Esophagus squamous epithelium (tissue), 5 donors: ENCODE measurements at places on chromosomes 5 and 9.

DNA sequence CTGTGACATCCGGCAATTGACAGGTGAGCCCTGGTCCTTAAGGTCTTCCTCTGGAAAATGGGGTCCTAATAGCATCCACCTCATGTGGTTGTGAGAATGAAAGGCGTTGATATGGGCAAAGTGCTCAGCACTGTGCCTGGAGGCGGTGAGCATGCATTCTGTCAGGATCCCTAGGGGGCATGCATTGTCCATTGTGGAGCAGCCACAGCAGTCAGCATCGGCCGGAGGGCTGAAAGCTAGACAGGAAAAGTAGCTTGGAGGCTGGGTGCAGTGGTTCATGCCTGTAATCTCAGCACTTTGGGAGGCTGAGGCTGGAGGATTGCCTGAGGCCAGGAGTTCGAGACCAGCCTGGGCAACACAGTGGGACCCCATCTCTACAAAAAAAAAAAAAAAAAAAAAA lies 122.2 kb downstream of the LHX2 start:
- no peak for DNase-seq

- no peak for DNase-seq
Observed at GRCh38 chr9:105357937-105358336, 89.9 kb upstream of the FSD1L start.

DNA sequence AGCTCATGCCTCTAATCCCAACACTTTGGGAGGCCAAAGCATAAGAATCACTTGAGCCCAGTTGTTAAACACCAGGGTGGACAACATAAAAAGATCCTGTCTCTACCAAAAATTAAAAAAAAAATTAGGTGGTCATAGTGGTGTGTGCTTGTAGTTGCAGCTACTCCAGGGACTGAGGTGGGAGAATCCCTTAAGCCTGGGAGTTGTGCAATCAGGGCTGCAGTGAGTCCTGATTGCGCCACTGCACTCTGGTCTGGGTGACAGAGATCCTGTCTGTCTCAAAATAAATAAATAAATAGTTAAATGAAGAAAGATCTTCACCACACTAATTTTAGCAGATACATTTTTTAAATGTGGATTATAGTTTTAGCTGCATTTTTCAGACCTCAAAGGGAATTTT lies 433.2 kb downstream of the MAT2B start:
- no peak for DNase-seq

- DNase-seq = no peak
Observed at GRCh38 chr5:175883506-175883905, 12.1 kb downstream of the CPLX2 start.

DNA sequence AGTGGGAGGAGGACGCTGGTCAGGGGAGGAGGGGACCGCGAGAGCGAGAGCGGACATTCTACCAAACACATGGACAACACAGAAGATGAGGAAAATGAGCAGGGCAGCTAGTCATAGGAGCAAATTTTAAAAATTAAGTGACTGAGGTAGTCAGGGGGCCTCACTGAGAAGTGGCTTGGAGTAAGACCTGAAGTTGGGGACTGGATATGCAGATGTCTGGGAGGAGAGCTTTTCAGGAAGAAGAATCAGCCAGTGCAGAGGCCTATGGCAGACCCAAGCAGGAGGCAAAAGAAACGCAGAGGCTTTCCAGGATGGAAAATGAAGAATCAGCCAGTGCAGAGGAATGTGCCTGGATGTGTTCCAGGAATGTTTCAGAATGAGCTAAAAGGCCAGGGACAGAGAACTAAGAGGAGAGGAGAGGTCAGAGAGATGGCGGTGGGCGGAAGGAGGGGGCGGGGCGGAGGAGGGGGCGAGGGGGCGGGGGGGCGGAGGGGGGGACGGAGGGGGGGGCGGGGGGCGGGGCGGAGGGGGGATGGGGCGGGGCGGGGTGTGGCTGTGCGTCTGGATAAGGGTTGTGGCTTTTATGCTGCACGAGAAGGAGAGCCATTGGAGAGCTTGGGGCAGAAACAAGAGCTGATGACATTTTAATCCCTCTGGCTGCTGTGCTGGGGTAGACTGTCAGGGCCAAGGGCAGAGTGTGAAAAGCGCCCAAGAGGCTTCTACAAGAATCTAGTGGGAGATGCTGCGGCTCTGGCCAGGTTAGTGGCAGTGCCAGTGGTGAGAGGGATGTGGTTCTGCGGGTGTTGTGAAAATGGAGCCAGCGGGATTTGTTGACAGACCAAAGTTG lies 129.6 kb downstream of the KCNIP1 start:
- DNase-seq = no peak

DNA sequence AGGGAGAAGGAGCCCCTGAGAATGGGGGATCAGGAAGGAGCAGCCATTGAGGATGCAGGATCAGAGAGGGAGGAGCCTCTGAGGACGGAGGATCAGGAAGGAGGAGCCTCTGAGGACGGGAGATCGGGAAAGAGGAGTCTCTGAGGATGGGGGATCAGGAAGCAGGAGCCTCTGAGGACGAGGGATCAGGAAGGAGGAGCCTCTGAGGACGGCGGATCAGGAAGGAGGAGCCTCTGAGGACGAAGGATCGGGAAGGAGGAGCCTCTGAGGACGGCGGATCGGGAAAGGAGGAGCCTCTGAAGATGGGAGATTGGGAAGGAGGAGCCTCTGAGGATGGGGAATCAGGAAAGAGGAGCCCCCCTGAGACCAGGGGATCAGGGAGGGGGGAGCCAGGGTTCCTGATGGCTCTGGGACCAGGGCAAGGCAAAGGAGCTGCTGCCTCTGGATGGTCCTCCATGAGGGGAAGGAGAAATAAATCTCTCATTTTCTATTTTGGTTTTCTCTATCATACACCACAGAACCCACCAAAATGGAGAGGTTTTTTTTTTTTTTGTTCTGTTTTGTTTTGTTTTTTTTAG lies 22.6 kb upstream of the SARDH start:
- DNase-seq = no peak

- no peak for DNase-seq
Observed at GRCh38 chr9:97860451-97861147, 7.6 kb downstream of the FOXE1 start.
